ENCODE measurements at places on chromosomes 6 and 20.
A peak's percentile ranks its signal among the peaks of the same experiment; 100 is the strongest.

- DNase-seq, result no peak
Observed at GRCh38 chr20:49508435-49509199, 26.1 kb upstream of the KCNB1 start.

DNA sequence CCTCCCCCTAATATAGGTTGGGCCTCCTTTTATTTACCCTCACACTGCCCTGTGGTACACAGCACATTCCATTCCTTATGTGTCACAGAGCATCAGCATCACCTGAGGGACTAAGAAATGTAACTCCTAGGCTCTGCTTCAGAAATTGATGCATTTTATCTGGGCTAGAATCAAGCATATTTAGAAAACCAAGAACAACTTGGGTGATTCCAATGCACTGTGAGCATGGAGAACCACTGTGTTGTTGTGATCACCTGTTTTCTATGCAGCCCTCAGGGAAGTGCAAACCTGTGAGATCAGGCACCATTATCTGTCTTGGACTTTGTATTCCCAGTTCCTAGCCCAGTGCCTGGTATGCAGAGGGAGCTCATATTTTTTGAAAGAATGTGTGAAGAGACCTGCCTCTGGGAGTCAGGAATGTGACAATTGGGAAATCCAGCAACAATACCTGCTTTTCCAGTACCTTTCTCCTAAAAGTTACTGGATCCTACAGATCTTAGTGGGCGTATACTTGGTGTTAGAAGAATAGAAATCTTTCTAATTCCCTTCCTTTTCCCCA lies 7.0 kb downstream of the KAT14 start:
- no peak for DNase-seq

DNA sequence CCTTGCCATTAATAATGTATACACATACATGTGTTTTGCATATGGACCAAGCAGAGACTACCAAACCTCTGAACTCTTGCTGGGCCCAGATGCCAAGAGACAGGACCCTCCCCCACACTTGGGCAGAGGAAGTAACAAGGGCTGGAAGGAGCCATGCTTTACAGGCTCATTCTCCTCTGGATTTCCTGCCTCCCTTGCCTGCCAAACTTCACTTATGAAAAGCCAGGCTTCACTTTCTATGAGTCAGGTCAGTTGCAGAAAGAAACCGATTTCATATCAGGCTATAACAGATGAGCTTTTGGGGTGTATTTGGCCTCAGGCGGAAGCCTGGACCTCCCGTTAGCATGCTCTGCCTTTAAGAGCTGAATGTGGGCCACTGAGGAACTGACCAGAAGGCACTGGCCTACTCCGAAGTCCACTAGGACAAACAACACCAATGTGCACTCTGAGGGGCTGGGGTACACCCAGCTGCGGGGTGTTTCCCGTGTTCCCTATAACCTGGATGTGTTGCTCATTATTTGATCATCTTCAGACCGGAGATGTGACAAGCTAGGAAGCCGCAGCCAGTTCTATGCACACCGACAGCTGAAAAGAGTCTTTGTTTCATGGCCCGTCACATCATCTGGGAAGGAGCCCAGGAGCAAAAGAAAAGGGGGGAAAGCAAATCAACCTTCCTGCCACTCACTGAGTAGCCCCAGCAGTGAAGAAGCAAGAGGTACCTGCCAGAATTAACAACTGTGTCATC lies 28.5 kb downstream of the HAO1 start:
- no peak for DNase-seq

GRCh38 chr20:42734660-42735368 lies 454.9 kb downstream of the PTPRT start:
- no peak for DNase-seq

- no peak for DNase-seq
Observed at GRCh38 chr20:55086421-55086820, 611.0 kb downstream of the DOK5 start.

DNA sequence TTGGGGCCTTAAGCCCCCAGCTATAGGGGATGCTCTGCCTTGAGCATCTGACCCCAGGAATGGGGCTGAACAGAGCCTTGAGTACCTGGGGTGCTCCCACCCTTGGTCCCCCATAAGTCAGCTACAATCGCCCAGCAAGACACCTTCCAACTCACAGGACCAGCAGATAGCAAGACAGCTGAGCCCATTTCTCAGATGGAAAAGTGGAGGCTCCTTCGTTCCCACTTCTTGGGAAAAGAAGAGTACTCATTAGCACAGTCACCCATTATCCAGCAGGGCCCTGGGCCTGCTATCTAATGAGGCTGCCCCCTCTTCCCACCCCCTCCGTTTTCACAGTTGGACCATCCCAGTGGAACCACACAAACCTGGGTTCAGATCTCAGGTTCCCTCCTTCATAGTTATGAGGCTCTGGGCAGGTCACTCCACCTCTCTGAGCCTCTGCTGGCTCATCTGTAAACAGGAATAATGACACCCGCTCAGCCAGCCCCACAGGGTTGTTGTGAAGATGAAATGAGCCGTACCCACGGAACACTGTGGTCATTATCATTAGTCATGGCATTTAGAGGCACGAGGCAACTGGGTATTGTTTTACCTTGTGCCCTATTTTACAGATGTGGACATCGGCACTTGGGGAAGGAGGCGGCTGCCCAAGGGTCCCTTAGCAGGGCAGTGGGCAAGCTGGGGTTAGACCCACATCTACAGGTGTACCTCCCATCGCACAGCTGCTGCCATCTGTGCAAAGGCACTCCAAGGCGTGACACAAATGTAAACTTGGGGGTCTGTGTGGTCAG lies 4.5 kb downstream of the LPIN3 start:
- DNase-seq, result no peak

- DNase-seq, result peak; percentile 53
Observed at GRCh38 chr20:46021361-46022359, 7.4 kb upstream of the SLC12A5 start.

GRCh38 chr6:11976489-11976888 lies 35.6 kb upstream of the HIVEP1 start:
- DNase-seq, result no peak

DNA sequence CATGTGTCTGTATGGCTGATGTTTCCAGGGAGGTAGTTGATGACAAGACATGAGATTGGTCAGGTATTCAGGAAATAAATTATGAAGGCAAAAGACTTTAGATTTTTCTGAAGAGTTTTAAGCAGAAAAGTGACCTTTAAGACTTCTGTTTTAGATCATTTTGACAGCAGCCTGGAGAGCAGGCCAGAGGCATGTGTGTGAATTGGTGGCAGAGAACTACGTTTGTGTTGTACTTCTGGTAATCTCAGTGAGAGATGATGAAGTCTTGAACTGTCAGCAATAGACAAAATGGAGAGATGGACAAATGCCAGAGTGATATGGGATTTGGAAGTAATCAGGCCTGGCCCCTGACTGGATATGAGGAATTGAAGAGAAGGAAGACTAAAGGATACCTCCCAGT lies 30.8 kb downstream of the FARS2 start:
- no peak for DNase-seq

GRCh38 chr20:53737396-53738038 lies 143.9 kb upstream of the ZNF217 start:
- no peak for DNase-seq

GRCh38 chr6:112204350-112204706 lies 50.0 kb downstream of the LAMA4 start:
- no peak for DNase-seq

GRCh38 chr6:37210313-37210968 lies 40.5 kb downstream of the PIM1 start:
- peak; percentile 61 for DNase-seq

GRCh38 chr20:469746-470490 lies 7.6 kb upstream of the TBC1D20 start:
- no peak for DNase-seq

GRCh38 chr6:33628401-33628964 lies 7.4 kb downstream of the ITPR3 start:
- no peak for DNase-seq

DNA sequence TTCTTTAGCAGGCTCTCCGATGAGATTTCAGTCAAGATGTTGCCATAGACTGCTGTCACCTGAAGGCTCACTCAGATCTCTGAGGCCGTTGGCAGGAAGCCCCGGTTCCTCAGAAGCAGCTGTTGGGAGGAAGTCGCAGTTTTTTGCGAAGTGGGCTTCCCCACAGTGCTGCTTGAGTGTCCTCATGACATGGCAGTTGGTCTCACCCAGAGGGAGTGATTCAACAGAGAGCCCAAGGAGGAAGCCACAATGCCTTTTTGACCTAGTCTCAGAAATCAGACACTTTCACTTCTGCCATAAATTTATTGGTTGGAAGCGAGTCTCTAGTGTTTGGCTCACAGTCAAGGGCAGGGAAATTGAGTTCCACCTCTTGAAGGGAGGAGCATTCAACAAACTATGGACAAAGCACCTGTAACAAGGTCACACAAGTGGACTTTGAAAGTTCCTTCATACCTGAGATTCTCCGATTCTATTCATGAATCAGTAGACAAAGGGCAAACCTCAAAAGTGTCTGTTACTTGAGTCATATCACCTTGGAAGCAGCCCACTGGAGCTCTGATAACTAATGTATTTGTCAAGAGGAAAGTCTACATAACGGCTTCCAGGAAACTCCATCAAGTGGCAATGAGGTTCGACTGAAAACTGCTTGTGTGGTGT lies 208.3 kb downstream of the TASP1 start:
- DNase-seq, result no peak

DNA sequence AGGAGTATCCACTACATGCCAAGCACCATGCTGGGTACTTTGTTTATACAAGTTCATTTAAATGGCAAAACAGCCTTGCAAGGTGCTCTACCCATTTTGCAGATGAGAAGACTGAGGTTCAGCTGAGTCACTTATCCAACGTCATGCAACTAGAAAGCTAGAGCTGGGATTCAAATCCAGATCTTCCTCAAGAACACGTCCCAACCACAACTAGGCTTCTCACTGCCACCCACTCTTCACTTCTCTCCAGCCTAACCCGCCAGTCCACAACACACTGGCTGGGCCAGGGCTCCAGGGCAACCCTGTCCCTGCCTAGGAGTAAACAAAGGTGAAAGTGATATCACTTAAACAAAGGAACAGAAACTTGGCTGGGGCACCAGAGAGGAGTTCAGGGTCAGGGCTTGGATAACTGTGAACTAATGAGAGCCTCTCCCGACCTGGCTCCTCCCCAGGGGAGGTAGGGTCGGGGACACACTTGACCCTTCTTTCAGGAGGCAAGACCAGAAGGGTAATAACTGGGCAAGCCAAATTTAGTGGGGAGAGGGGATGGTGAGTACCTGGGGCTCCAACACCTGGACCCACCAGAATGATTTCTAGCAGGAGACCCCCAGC lies 7.9 kb downstream of the SDC4 start:
- DNase-seq, result no peak

- no peak for DNase-seq
Observed at GRCh38 chr6:120304223-120304622, 954.7 kb upstream of the MAN1A1 start.

DNA sequence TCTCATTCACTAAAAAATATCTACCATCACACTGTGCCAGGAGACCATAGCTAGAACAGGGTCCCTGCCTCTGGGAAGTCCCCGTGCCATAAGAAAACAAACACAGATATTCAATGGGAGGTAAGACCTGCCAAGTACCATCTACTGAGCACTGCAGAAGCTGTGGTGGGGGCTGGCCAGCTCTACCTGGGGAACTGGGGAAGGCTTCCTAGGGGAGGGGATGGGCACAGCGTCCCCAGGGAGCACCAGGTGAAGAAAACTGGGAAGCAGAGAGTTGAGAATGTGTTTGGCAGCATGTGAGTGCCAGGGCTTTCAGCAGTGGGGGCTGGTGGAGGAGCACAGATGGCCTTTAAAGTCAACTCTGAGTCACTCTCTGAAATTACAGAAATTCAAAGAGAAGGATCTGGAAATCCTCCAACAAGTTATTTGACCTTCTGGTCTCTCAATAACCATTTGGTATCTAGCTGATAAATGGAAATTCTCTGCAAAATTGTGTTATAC lies 85.2 kb downstream of the SHLD1 start:
- peak; percentile 4 for DNase-seq

DNA sequence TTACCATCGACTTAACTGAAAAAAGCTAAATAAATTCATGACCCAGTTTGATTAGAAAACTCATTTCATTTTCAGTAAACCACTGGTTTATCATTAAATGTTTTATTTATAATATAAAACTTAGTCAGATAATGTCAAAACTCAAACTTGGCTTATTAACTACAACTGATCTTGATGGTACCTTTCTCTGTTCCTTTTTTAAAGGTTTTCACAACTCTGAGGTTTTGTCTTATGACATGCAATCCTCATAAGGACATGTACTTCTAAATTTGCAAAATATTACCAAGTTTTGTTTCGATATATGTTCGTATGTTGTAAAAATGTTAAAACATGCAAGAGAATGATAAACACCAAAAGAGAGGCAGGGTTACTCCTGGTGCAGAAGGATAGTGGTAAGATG lies 82.5 kb upstream of the PDE10A start:
- DNase-seq, result no peak

DNA sequence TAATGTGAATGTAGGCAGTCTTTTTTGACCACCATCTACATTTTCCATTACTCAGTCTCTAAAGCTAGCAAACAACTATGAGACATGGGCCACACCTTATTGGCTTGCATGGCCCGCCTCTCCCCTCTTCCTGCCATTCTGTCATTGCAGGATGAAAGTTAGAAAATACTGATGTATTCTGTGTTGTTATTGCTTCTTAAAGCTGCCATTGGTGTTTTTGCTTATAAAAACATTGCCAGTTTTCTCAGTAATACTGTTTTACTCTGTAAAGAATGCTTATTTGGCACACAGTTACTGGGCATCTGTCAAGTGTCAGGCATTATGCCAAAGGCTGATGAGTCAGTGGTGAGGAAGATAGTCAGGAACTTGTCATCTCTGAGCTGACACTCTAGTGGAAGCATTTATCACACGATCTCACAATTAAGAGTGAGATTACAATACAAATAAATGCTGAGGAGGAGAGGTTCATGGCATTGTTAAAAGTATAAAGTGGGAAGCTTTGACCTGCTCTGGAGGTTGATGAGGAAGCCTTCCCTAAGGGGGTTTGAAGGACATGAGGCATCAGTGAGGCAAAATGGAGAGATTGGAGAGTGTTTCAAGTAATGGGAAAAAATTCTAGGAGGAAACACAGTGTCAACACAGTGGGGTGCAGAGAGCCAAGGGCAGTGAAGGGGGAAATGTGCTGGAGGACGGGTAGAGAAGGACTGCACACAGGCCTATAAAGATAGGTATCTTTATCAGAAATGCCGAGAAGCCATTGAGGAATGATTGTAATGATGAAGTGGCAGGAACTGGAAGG lies 14.7 kb downstream of the KLHL32 start:
- no peak for DNase-seq

- no peak for DNase-seq
Observed at GRCh38 chr20:32415494-32415893, 57.4 kb downstream of the ASXL1 start.

Measured in stimulated activated CD4-positive, alpha-beta T cell treated with anti-CD3 and anti-CD28 coated beads, Interleukin-4, amount 100 ng/mL, for 1 hour (primary cell).